Fibroblast of the aortic adventitia (primary cell): ENCODE measurements at places on chromosomes 2 and 18.

- DNase-seq: no peak
Observed at GRCh38 chr2:101150306-101151145, 656 bp downstream of the TBC1D8 start.

GRCh38 chr2:133097666-133098065, 427.7 kb upstream of the LYPD1 start:
- peak; percentile 15 for DNase-seq

DNA sequence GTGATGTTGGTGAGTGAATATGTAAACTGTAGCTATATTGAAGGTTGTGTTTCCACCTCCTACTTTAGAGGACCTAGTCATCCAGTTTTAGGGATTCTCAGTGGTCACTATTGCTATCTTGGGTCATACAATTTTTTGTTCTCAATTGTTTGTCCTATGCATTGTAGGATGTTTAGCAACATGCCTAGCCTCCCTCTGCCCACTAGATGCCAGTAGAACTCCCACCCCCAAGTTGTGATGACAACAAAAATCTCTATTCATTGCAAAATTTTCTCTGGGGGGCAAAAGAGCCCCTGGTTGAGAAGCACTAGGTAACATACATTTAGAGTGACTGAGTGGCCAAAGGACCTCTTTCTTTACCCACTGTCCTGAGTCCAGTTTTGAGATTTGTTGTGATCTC, 87.3 kb downstream of the LRRTM4 start:
- no peak for DNase-seq

GRCh38 chr18:7770908-7771307, 203.8 kb downstream of the PTPRM start:
- no peak for DNase-seq

DNA sequence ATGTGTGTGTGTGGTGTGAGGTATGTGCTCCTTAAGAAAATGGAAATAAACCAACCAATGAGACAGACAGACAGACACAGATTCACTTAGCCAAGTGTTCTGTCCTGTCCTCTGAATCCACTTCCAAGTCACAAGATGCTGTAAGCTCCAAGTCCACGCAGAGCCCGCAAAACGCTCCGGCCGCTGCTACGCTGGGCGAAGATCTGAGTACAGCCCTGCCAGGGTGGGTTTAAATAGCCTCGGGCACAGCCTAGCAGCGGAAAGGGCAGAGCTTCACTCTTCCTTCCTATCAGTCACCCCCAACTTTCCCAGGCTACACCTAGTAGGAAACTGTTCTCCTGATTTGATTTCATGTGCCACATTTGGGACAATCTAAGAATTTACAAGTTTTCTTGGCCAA, 121.2 kb upstream of the ANKRD30BL start:
- no peak for DNase-seq

DNA sequence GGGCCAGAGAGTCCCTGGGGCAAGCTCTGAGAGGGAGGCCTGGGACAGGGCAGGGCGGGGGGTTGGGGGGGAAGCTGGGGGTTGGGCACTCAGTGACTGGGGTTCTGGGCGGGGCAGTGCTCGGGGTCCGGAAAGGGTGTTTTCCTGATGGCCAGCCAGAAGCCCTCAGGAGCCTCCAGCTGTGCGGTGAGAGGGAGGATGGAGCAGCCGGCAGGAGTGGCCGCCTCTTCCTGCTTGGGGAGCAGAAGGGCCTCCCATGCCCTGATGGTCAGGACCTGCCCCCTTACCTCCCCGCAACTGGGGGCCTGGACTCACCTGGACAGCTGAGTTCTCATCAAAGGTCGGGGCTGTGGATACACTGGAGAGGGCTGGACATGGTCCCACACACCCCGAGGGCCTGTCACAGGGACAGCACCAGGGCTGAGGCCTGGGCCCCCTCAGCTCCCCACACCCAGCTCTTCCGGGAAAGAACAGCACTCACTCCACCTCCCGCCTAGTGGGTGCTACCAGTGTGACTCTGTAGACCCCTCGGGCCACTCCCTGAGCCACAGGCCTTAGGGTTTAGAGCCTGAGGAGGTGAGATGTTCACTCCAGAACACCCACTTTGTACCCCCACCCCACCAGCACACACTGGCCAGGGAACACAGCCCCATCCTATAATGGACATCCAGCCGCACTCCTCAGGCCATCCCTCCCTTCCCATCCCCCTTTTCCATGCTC, 6.7 kb downstream of the SFTPB start:
- DNase-seq: no peak

- no peak for DNase-seq
Observed at GRCh38 chr2:239224199-239224570, 176.6 kb downstream of the HDAC4 start.

- DNase-seq: peak; percentile 89
Observed at GRCh38 chr2:109185821-109186570, 57.0 kb downstream of the SH3RF3 start.

GRCh38 chr2:162261032-162261945, 18.0 kb upstream of the FAP start:
- peak; percentile 83 for DNase-seq

DNA sequence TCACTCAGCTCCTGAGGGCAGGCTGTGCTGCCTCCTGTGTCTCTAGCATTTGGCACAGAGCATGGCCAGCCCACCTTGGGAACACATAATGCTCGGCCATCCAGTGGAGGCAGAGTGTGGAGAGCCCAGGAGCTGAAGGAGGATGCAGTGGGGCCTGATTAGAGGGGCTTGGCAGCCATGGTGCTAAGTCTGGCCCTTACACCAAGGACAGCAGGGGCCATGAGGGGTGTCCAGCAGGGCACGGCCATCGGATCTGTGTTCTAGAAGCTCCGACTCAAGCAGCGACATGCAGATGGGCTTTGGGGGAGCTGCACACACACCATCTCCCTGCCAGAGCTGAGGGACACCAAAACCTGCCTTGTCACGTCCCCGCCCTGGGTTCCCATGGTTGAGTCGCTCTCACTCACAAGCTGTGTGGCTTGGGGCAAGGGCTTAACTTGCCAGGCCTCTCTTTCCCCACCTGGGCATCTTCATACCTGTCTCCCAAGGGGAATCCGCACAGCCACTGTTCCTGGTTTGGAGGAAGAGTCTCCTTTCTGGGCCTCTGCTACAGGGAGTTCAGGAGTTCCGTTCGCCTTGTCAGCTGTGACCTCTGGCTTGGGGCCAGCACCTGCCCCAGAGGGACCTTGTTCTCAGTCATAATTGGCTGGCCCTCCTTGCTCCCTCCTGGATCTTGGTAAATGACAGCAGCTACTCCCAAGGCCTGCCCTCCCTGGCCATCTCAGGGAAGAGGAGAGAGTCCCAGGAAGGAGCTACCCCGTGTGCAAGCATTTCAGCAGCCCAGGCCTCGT, 1.3 kb upstream of the TOGARAM2 start:
- no peak for DNase-seq

- no peak for DNase-seq
Observed at GRCh38 chr2:213703406-213704098, 419.3 kb downstream of the SPAG16 start.

GRCh38 chr2:224598678-224599077, 13.5 kb upstream of the CUL3 start:
- no peak for DNase-seq

DNA sequence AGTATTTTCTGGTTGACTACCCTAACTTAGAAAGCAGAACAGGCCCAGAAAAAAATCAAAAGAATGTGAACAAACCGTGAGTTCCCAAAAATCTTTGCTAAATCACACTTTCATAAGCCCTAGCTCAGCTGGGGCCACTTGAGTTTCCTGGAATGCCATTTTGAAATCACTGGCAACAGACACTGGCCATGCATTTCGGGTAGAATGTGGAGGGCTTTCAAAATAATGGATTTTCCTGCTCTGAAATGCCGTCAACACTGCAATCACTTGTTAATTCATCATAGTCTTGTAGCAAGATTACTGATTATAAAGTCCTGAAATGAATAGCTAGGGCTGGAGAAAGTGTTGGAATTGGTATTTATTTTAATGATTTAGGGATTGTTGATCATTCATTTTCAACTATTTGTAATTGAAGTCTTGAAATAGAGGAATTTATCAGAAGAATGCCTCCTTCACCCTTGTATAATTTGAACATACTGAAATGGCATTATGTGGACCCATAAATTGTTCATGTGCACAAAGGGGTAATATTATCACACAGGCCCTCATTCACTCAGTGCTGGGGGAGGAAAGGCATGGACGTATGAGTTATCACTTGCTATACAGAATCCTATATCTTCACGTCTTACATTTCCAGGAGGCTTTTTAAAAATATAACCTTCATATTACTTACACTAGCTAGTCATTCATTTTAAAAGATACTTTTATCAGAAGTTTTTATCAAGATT, 134.8 kb downstream of the DTNA start:
- peak; percentile 45 for DNase-seq

DNA sequence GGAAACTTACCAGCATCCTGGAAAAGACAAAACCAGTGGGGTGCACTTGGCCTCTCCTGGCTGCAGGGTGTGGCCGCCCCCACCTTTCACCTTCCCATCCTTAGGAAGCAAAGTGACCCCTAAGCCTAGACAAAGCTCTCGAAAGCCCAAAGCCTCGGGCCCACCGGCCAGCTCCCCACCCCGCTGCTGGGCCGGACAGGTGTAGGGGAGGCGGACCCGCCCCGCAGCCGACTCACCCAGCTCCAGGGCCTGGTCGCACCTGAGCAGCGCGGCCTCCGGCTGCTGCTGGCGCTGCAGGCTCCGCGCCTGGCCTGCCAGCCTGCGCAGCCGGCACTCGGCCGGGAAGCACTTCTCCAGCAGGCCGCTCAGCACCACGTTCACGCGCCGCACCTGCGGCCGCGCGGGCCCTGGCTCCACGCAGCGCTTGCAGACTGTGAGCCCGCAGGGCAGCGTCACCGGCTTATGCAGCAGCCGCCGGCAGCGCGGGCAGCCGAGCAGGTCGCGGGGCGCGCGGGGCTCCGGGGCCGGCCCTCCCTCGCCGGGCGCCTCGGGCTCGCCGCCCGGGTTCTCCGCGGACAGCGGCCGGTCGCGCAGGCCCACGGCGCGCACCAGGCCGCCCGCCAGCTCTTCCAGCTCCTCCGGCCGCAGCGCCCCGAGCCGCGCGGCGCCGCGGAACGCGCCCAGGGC, 979 bp downstream of the LONRF2 start:
- DNase-seq: peak; percentile 21

GRCh38 chr2:177881008-177881747, 191.4 kb downstream of the PDE11A start:
- DNase-seq: no peak

GRCh38 chr2:29044459-29044858, 29.9 kb downstream of the PCARE start:
- DNase-seq: no peak

DNA sequence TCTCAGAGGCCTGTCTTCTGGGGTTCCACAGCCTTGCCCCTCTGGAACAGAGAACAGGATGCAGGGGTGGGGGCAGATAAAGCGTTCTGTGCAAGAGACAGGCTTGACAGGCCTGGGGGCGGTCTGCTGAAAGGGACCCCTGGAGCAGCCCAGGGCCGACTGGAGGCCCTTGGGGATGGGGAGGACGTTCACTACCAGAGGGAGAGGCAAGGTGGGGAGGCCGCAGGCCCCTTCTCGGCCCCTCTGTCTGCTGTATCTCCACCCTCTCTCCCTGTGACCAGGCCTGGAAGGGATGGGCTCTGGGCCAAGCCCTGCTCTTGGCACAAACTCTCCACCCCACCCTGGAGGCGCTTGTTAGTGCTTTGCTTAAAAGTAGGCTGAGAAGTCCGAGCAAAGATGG, 27.3 kb upstream of the INHBB start:
- DNase-seq: peak; percentile 77

DNA sequence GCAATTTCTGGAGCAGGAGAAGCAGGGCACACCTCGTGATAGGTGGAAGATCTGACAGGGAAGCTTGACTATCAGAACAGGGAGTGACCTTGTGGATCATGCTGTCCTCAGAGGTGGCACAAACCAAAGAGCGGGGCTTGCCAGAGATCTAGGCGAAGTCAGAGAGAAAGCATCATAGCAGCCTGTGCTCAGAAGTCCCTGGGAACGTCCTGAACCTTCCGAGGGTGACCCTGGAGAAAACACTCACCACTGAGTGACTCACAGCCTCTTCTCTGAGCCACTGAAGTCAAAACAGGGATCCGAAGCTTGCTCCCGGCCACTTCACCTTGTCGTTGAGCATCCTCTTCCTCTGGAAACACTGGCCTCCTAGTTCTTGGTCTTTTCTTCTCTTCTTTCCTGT, 56.7 kb downstream of the IL1R2 start:
- DNase-seq: no peak

DNA sequence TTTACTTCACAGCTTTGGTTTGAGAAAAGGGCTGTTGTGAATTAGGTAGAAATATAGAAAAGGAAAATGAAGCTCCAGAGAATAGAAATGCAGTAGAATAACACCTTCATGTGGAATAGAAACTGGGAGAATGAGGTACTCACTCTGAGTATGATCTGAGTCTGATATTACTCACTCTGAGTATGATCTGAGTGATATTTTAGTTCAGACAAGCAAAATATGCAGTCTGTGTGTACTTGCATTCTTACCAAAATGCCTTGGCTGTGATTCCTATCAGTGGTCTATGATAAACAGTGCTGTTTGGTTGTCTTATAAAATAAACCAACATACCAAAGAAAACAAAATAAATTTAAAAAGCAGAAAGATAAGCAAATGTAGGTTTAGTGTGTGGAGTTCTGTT, 487.6 kb downstream of the THSD7B start:
- DNase-seq: peak; percentile 42

- peak; percentile 73 for DNase-seq
Observed at GRCh38 chr2:203743441-203743981, 37.1 kb downstream of the CD28 start.

DNA sequence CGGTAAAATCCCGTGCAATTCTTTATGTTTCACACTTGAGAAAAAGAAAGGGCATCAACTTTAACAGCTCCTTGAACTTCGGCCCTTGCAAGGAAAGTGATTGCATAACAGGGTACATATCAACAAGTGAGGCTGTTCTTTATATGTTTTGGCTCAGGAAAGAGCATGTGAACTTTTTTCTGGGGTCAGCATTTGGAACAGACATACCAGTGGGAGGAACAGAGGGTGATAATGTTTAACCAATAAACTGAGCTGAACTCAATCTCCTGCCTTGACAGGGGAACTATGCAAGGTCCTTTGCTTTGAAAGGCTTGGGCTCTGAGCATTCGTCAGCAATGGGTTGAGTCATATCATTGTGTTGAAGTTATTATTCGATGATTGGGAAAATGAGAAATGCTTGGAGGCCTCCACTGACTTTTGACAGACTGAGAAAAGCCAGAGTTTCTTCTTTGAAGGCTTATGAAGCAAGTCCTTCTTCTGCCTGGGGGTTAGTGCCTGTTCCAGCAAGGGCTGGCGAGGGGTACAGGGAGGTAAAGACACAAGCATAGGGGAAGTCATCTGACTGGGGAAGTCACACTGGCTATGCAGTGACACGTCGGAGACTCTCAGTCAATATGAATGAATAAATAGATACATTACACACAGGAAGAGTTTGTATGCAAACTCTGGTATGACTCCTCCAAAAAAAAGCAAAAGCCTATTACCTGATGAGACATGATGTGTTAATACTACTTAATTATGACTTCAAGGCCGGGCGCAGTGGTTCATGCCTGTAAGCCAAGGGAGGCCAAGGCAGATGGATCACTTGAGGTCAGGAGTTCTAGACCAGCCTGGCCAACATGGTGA, 57.2 kb downstream of the CYB5A start:
- peak; percentile 97 for DNase-seq

- DNase-seq: no peak
Observed at GRCh38 chr2:126750506-126750905, 94.5 kb downstream of the GYPC start.
